Effector memory CD8-positive, alpha-beta T cell (primary cell): ENCODE measurements at places on chromosomes 7 and 10.

GRCh38 chr10:114250236-114250635, 11.2 kb downstream of the VWA2 start:
- no peak for DNase-seq

DNA sequence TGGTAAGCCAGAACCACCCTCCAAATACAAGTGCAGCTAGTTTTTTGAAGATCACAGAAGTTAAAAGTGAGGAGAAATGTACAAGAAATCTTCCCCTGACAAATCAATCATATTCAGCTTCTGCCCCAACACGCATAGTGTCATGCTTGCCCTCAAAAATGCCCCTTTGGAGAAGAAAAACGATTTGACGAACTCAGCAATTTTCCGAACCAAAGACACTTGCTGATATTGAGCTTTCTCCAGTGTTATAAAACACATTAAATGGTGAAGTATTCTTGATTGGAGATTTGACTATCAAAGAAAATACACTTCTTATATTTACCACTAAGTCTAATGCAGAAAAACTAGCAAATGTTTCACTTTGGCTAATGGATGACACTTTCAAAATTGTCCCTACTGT, 195.5 kb downstream of the ETV1 start:
- DNase-seq = no peak

- DNase-seq = peak; percentile 21
These were observed 54.6 kb upstream of the MKI67 start for GRCh38 chr10:128180843-128181242.

- no peak for DNase-seq
These were observed 85.5 kb downstream of the SLC25A13 start for GRCh38 chr7:96236198-96237039.

DNA sequence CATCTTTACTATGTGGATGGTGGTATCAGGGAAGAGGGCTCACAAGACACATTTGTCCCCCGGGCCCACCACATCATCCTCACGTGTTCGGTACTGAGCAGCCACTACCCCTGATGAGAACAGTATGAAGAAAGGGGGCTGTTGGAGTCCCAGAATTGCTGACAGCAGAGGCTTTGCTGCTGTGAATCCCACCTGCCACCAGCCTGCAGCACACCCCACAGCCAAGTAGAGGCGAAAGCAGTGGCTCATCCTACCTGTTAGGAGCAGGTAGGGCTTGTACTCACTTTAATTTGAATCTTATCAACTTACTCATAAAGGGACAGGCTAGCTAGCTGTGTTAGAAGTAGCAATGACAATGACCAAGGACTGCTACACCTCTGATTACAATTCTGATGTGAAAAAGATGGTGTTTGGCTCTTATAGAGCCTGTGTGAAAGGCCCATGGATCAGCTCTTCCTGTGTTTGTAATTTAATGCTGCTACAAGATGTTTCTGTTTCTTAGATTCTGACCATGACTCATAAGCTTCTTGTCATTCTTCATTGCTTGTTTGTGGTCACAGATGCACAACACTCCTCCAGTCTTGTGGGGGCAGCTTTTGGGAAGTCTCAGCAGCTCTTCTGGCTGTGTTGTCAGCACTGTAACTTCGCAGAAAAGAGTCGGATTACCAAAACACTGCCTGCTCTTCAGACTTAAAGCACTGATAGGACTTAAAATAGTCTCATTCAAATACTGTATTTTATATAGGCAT, 9.1 kb upstream of the CSGALNACT2 start:
- DNase-seq = no peak

- DNase-seq = no peak
These were observed 251.7 kb downstream of the ZMYND11 start for GRCh38 chr10:386771-387592.

GRCh38 chr7:116357781-116358670, 141.5 kb upstream of the CAV2 start:
- DNase-seq = no peak

DNA sequence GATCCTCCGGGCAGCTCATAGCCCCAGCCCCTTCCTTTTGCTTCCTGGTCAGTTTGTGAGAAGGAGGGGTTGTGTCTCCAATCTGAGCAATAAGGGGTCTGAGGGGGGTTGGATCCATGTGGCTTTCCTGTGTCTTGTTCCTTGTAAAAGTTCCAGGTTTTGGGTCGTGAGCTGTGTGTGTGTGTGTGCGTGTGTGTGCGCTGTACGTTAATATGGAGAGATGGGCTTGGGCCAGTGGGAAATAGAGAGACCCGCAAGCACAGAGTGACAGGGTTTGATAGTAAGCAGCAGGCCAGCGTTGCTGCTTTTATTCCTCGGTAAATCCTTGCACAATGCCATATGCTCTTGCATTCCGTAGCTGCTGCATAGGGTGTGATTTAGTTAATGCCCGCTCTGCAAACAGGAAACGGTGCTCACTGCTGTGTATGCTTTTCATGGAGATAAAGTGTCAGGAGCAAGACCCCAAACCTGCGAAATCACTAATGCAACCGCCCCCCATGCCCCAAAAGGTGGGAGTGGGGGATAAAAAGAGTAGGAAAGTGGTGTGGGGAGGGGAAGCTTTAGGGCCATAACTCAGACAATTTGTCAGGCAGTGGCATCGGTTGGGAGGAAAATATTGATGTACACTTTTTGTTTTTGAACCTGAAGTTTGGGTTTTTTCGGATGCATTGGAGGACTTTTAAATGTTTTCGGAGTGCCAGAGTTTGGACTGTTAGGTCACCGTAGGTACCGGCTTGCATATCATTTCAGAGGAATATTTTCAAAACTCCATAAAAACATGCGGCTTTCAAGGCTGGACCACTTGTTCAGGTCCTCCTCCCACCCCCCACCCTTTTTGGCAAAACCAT, 108.7 kb downstream of the TCF7L2 start:
- no peak for DNase-seq

DNA sequence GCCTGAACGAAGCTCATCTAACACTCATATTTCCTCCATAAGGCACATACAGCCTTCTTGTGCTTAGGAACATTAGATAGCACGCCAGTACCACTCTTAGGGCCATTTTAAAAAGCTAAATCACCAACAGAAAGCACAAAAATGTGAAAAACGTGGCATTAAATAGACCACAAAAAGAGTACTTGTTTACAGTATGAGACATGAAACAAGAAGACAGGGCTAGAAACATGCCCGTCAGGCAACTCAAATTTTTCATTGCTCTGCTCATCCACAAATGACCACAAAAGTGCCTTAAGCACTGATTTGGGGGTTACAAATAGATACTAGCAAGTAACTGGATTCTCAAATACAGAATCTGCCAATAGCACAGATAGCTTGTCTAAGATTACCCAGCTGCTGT, 67.8 kb downstream of the ELMO1 start:
- no peak for DNase-seq

DNA sequence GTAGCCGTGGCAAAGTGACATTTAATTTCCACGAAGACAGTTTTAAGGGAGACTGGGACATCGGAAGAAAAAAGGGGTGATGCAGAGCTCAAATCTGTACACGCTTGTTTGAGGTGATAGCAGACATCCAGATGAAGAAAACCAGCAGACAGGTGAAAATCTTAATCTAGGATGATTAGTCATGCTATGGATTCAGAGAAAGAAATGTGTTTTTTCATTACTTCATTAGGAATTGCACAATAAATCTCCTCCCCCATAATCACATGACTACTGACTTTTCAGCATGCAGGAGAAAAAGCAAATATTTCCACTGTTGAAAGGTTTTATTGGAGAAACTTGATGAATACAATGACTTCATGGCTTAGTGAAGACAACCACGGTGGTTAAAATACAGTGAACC, 2.5 kb downstream of the NUDT5 start:
- DNase-seq = no peak

GRCh38 chr7:30934732-30935568, 23.3 kb downstream of the AQP1 start:
- no peak for DNase-seq

GRCh38 chr7:54664235-54665228, 94.5 kb downstream of the SEC61G start:
- DNase-seq = no peak

DNA sequence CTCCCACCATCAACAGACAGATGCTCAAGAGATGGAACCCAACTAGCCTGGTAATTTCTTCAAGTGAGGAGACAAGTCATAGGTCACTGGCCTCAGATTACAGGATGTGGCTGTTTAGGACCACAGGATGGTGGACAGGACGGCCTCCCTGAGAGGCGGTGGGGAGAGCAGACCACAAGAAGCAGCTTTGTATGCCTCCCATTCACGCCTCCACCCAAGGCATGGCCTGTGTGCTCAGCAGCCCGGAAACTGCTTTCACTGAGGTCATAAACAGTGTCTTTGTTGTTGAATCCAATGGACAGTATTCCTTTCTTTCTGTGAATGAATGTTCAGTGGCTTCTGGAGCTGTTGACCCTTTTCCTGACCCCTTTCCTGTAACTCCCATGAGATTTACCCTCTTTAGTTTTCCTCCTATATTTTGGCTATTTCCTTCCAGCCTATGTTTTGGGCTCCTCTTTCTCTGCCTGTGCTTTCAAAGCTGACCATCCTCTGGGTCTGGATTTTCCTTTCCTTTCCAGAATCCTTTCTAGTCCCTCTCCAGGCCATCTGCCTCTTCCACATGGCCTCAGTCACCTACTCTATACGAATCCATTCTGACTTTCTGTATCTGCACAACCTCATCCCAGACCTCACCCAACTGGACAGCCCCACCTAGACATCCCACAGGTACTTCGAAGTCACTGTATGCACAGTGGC, 32.4 kb upstream of the INPP5F start:
- DNase-seq = no peak

- DNase-seq = peak; percentile 5
These were observed 745.1 kb upstream of the LRRTM3 start for GRCh38 chr10:66180581-66181318.

GRCh38 chr10:52030051-52030790, 283.9 kb upstream of the DKK1 start:
- DNase-seq = no peak
